Stimulated activated CD8-positive, alpha-beta memory T cell treated with anti-CD3 and anti-CD28 coated beads, Interleukin-7, amount 100 ng/mL, for 1 hour (primary cell): ENCODE measurements at places on chromosomes 5 and 9.

DNA sequence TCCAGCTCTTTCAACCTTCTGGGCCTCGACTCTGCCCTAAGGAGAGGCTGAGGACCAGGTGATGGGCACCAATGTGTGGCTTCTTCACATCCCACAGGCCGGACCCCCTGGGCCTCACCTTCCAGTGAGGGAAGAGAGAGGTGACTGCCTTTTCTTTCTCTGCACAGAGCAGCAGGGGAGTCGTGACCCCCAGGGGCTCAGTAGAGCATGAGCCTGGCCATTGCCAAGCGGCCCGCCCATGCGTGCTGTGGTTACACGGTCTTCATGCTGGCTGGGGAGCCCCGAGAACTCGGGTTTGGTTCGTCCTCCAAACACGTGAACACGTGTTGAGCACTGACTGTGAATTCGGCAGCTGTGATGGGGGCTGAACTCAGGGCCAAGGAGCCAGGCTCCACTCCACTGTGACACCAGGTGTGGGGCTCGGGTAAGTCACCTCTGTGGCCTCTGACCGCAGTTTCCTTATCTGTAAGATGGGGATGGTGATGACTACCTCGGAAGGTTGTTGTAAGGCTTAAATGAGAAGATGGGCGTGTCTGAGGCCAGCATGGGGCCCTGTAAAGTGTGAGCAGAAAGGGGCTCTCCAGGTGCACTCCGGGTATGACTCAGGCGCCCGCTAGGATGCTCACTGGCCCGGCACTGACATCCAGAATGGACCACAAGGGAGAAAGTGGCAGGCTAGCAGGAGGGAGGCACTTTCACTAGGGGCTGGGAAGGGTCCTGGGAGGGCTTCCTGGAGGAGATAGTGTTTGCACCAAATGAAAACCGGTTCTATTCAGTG is 13.4 kb upstream of the GRHPR start:
- DNase-seq = no peak

DNA sequence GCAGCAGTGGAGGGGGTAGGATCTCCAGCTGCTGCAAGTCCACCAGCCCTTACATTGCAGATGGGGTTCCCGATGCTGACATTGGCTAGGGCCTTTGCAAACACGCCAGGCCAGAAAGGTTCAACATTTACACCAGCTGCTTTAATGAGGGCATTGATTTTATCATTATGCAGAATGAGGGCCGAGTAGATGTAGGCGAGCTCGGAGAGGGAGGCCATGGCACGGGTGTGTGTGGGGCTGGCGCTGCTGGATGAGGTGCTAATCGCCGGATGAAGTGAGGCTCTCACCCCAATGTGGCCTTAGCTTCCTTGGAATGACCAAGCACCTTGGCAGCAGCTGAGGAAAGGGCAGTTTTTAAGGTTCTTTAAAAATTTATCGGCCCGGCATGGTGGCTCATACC is 27.4 kb downstream of the PHAX start:
- DNase-seq = no peak

GRCh38 chr5:80937584-80938356 is 22.4 kb upstream of the RASGRF2 start:
- DNase-seq = no peak

DNA sequence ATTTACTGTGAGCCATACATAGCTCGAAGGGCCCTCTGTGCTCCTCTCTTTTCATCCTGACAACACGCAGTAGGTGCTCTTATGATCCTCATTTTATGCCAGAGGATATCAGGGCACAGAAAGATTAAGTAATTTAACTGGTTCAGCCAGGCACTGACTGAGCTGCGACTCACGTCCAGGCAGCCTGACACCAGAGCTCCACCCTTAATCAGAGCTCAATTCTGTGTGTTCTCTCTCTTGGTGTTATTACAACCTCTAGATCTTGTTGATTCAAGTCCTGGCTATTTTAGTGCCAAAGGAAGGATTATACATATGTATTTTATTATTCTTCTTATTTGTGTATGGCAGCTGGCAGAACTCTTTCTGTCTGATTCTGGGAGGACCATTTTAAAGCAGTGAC is 59.7 kb downstream of the OSMR start:
- no peak for DNase-seq

DNA sequence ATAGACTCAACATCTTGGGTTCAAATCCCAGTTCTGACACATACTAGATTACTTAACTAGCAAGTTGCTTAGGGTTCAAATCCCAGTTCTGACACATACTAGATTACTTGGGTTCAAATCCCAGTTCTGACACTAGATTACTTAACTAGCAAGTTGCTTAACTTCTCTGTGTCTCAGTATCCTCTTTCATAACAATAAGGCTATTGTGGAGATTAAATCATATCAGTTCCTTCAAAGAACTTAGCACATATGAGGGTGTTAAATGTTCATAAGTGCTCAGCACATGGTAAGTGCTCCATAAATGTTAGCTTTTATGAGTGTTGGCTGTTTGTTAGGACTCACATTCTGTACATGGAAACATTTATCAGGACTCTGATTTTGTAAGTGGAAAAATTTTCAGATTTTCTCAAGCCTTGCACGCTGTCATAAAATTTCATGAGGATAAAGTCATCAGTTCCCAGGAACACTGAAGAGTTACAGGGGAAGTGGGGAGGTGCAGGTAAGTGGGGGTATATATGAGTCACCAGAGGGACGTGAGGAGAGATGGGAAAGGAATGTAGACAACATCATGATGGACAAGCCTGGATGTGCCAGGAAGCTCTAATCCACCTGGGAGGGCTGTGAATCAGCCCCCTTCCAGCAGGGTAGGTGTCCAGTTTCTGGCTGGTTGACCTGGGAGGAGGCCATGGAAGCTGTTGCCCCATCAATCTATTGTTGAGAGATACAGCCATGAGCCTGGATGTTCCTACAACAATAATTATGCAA is 532.2 kb upstream of the WWC1 start:
- no peak for DNase-seq

- DNase-seq = no peak
Observed at GRCh38 chr9:112487799-112488340, 1.2 kb downstream of the KIAA1958 start.

- no peak for DNase-seq
Observed at GRCh38 chr9:29969856-29970647, 2396.8 kb upstream of the C9orf72 start.
